ENCODE measurements at places on chromosomes 2 and 18.

GRCh38 chr2:44952806-44953498, 11.4 kb downstream of the SIX3 start:
- DNase-seq = no peak

DNA sequence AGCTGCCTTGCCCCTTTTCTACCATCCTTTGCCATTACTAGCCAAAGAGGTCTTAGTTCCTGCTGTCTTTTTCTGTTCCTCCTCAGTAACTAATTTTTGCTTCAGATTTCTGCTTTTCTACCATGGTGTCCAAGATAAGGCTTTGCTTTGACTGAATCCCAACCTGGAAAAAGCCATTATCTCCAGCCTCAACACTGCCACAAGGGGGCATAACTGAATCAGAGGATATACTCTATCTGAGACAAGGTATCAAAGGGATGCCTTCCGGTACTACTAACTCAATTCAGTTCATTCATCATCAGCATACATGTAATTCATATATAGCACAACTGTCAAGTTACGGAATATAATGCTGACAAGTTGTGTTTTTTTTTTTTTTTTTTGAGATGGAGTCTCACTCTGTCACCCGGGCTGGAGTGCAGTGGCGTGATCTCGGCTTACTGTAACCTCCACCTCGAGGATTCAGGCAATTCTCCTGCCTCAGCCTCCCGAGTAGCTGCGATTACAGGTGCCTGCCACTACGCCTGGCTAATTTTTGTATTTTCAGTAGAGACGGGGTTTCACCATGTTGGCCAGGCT, 11.4 kb downstream of the OSGEPL1 start:
- DNase-seq = no peak

DNA sequence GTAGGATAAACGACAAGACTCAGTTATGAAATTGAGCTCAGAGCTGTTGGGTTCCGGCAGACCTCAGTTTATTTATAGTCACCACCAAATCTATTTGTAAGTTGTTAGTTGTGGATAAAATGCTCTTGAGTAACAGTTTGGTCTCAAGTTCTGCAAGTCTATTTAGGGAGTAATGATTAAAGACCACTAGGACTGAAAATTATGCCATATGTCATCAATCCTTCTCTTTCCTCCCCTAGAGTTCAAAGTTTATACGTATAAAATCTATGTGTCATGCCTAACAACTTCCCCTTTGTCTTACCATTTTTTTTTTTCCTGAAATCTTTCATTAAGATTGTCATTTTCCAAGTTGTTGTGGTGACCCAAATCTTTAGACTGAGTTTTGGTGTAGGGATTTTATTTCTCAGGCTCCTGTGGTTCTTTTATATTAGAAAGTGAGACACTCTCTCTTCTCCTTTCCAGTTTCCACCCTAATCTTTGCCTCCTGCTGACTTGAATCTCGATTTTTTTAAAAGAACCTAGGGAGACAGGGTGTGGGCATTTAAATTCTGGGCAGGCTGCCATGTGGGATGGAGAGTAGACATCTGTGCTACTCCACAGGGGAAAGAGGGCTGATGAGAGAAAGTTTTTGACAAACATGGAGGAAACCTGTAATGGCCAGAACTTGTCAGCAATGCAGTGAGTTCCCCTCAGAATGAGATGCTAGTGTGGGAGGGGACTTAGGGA, 51.0 kb downstream of the LAMA3 start:
- no peak for DNase-seq

DNA sequence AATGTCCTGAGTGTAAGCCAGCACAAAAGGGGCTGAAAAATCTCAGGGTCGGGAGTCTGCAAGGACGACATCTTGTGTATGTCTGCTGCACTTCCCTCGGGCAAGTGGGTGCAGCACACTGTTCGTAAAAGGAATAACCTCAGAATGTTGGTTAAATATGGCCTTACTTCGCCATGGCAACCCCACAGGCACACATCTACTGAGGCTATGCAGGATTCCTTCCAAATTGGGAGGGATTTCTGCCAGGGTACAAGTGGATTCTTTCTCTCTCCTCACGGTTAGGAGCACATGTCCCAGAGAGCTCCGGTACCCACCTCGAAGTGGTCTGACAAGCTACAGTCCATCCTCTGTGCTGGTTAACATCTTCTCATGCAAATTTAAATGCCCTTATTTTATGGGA, 277.7 kb upstream of the PXDN start:
- DNase-seq = no peak

GRCh38 chr2:144183727-144184126, 336.2 kb downstream of the ZEB2 start:
- DNase-seq = no peak

- no peak for DNase-seq
Observed at GRCh38 chr2:80001701-80002101, 302.9 kb downstream of the LRRTM1 start.

DNA sequence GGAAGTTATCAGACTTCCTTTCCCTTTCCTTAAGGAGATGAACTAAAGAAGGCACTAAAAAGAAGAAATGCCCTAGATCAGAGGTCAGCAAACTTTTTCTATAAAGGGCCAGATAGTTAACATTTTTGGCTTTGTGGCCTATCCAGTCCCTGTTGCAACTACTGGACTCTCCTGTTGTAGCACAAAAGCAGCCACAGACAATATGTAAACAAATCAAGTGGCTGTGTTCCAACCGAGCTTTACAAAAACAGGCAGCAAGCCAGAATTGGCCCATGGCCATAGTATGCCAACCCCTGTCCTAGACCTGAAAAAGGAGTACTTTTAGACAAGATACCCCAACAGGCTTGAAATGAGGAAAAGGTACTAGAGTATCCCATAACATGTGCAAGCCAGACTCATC, 10.9 kb downstream of the NHEJ1 start:
- DNase-seq = no peak

DNA sequence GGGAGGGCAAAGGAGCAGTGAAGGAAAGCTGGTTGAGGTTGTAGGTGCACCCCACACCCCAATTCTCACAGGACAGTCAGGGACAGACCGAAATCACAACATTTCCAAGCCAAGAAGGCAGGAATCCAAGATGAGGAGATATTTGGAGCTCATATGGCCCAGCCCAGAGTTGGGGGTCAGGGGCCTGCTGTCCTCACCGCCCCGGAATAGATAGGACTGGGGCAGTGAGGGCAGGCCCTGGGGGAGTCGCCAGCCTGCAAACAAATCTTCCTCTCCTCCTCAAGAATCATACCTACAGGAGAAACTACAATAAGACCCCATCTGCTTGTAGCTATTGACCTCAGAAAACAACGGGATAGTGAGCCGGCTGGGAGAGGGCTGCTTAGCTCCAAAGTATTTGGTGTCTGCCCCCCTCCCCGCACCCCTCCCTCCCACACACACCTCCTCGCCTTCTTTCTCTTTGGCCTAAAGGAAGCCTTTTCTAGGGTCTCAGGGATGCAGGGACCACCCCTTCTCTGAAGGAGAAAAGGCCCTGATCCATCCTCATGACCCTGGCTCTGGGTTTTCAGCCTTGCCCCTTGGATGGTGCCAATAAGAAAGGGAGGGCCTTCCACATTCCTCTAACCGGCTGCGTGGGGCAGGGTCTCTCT, 3.8 kb downstream of the EN1 start:
- no peak for DNase-seq

DNA sequence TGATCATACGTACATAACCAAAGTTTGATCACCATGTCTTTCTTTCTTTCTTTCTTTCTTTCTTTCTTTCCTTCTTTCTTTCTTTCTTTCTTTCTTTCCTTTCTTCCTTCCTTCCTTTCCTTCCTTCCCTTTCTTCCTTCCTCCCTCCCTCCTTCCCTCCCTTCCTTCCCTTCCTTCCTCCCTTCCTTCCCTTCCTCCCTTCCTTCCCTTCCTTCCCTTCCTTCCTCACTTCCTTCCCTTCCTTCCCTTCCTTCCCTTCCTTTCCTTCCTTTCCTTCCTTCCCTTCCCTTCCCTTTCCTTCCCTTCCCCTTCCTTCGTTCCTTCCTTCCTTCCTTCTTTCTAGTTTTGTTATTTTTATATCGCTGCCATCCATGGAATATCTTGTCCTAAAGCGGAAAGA, 406.7 kb upstream of the DDX18 start:
- DNase-seq = no peak

- DNase-seq = no peak
Observed at GRCh38 chr18:75071866-75072671, 136.9 kb downstream of the PTGR3 start.

DNA sequence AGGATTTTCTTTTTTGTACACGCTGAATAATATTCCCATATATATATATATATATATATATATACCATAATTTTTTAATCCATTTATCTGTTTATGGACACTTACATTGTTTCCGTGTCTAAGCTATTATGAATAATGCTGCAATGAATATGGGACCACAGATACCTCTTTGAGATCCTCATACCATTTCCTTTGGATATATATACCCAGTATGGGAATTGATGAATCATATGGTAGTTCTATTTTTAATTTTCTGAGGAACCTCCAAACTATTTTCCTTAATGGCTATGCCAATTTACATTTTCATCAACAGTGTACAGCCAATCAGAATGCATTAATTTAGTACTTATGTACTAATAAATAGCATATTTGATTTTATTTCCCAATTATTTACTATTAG, 53.1 kb downstream of the MERTK start:
- no peak for DNase-seq

DNA sequence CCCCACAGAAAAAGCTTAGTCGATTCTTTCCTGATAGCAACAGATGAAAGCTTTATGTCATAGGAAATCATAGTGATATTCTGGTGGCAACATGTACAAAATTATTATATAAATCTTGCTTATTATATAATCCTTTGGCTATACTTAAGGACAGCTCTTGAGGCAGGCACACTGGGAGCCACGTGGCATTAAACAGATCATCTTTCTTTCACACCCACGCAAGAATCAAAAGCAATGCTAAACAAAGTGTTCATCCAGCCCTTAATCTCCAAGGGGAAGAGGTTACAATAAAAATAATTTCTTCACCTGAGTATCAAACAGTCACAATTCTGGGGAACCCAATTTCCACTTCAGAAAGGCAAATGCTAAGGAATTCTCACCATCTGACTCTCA, 57.8 kb downstream of the CYB5A start:
- no peak for DNase-seq

GRCh38 chr2:169895294-169895985, 68.2 kb downstream of the UBR3 start:
- DNase-seq = no peak

DNA sequence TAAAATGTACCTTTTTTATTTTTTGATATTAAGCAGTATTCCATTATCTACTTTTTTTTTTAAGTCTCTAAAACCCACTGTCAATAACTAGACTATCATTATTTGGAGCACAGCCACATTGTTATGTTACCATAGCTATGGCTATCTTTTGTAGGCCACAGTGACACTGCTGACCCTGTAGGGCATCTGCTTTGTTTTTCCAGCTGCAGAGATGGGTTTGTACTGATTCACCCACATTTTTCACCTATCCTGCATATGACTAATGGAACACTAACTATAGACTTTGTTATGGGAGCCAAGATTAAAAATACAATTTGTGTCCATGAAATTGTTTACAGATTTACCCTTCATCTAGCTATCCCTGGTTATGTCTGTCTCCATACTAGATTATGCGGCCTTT, 21.6 kb upstream of the OTX1 start:
- no peak for DNase-seq

- DNase-seq = no peak
Observed at GRCh38 chr2:136638193-136638592, 127.2 kb upstream of the THSD7B start.

DNA sequence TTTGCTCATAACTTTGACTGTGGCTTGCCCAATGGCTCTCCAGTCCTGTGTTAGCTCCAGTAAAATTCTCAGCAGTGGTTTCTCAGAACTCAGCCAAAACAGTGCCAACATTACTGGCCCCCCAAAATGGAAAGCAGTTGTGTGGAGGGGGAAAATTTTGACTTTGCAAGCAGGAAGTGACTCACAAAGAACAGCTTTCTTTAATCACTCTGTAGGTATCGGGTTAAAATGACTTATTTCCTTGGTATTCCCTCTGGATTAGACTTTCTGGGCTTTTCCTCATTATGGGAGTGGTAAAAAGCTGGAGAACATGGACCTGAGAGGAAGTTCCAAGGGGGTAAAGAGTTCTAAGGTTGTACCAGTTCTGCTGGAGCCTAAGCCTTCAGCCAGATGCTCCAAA, 175.7 kb upstream of the RND3 start:
- no peak for DNase-seq

- DNase-seq = no peak
Observed at GRCh38 chr2:226584518-226585055, 215.0 kb downstream of the IRS1 start.

DNA sequence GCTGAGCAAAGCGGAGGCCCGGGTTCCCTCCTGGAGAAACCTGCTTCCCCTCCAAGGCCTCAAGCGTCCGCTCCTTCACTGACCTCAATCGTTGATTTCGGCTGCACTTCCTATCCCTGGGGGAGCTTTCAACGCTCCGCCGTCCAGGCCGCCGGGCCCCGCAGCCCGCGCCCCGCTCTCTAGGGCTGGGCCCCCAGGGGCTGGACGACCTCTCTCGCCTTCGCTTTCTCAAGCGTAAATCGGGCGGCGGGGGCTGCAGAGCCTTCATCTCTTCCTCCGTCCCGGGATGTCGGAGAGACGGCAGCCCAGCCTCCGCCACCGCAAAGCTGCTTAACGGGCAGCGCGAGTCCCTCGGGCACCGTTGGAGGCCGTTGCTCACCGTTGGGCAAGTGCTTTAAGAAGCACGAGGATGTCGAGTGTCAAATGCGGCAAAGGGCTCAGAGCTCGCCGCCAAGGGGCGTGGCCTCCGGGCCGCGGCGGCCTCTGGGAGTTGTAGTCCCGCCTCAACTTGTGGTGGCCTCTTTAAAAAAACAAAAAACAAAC, 8.5 kb downstream of the HES6 start:
- no peak for DNase-seq

DNA sequence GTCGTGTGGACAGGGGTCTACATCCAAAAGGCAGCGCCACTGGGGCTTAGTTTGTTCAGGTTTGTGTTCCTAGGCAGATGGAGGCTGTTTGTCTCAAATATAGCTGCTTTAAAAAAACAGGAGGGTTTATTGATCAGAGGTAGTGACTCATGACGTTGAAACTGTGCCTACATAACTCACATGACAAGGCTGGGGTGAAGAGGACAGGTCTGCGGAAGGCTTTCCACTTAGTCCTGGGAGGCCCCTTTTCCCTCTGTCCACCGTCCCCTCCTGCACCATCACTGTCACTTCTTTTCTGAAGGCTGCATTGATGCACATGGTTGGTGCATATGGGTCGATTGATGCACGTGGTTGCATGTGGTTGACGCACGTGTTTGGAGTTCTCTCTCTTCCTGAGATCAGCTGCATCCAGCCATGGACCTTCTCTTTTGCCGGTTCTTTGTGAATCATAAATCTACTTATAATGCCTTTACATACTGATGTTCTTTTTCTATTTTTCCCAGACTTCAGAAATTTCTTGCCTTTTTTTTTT, 10.9 kb downstream of the SH3RF3 start:
- DNase-seq = no peak

- no peak for DNase-seq
Observed at GRCh38 chr2:200673191-200673590, 87.4 kb downstream of the AOX1 start.
